ENCODE measurements at places on chromosomes 2 and 18.

- DNase-seq, result no peak
Measured at GRCh38 chr2:98294711-98295110, 51.5 kb upstream of the CNGA3 start.

DNA sequence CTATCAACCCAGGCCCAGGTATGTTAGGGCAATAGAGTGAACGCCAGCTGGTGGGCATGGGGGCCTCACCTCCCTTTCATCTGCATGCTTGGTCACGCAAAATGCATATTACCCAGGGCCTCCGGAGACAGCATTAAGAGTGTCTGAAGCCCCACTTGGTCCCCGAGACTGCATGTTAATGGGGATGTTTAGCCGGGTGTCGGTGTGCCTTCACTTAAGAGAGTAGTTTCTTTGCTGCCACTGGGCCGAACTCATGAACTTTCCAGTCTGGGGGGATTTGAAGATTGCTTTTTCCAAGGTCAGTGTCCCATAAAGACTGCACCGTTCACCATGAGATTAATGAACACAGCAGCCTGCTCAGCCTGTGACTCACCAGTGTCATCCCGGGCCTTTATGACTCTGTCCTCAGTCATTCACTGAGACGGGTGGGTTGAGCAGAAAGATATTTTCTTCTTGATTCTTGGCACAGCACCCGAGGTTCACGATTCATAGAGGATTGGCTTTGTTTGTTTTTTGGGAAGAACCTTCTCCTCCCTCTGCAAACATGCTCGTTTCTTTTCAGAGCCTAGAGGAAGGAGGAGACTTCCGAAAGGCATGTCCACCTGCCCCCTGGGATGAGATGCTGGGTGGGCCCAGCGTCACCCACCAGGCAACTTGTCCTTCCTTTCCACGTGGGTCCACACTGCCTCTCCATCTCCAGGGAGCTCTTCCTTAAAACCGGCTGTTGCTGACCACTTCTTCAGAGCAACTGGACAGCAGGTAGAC lies 199.1 kb downstream of the GLI2 start:
- DNase-seq, result no peak

DNA sequence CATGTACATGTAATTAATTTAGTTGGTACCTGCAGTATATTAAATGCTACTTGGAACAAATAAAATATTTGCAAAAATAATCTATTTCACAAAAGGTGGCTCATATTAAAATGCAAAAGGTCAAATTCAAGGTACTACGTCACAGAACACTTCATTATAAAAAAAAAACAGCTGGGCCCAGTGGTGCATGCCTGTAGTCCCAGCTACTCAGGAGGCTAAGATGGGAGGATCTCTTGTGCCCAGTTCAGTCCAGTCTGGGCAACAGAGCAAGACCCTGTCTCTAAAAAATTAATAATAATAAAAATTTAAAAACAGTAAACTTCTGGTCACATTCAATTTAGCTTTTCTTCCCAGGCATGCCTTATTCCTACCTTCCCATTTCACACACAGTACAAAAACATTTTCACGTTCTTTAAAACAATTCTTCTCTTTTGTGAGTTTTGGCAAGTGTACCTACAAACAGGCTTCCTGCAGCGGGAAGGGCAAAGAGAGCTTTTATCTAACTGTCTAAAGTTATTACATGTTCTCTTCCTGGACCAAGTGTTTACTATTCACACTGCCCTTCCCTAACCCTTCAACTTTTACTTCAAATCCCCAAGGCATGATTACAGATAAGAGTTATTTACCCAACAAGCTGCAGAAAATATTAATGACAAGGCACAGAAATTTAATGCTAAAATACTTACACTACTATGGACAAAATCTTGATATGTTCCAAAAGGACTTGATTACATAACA lies 10.7 kb downstream of the BAZ2B start:
- no peak for DNase-seq

DNA sequence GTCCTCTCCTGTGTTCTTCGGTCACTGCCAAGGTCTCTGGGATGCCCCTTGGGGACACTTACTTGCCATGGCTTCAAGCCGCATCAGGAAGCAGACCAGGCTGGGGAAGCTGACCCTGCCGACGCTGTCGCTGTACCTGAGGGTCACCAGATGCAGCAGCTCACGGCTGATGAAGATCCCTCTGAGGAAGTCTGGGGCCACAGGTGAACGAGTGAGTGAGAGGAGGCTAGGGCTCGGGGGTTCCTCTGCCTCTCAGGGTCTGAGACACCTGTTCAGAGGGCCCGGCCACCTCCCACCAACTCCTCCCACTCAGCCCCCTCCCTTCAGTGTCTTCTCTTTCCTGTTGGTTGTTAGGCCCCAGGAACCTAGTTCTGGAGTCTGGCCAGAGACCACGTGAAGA lies 74.9 kb downstream of the CAPN13 start:
- no peak for DNase-seq

GRCh38 chr2:226031647-226032501 lies 632.4 kb downstream of the NYAP2 start:
- no peak for DNase-seq

DNA sequence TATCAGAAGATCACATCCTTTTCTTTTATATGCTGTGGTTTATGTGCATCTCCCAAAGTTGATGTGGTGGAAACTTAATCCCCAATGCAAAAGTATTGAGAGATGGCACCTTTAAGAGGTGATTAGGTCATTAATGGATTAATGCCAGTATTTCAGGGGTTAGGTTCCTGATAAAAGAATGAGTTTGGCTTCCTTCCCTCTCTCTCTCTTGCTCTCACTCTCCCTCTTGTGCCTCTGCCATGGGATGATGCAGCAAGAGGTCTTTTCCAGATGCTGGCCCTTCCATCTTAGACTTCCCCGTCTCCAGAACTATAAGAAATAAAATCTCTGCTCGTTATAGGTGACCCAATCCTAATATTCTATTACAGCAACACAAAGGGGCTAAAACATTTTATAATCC lies 85.0 kb downstream of the TTC27 start:
- DNase-seq, result no peak

- no peak for DNase-seq
Measured at GRCh38 chr2:236587861-236588815, 18.5 kb downstream of the ACKR3 start.

DNA sequence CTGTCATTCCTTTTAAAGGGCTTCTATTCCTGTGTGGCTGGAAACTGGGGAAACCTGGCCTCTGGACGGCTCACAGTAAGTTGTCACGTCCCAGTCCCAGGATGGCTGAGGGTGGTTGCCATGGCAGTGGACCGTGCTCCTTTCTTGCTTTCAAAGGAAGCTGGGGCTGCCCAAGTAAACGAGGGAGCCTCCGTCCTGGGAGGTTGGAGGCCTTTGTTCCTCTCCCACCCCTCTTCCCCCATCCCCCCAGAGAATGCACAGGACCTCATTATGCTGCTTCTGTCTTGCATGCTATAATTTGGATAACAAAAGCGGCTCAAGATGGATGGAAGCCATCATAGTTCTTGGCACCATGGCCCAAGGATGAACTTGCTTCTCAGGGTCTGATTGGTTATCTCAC lies 325.5 kb upstream of the HS6ST1 start:
- DNase-seq, result no peak

DNA sequence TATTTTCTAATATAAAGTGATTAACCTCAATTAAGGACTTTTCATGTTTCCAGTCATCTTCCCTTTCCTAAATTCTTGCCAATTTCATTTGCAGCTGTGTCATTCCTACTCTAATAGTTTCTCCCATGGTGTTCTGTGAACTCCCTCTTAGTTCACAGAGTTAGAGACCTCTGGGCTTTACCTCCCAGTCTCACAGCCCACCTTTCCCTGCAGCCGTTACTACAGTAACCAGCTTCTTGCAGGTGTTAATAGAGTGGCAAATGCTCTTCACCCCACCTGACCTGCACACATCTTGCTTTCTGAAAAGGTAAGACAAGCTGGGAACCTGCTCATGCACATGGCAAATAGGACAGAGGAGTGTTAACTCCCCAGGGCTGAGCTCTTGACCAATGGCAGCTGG lies 250.1 kb downstream of the FBXO15 start:
- no peak for DNase-seq

- no peak for DNase-seq
Measured at GRCh38 chr18:22314001-22314400, 103.7 kb downstream of the CTAGE1 start.

GRCh38 chr2:158781353-158781961 lies 13.7 kb upstream of the DAPL1 start:
- DNase-seq, result no peak

DNA sequence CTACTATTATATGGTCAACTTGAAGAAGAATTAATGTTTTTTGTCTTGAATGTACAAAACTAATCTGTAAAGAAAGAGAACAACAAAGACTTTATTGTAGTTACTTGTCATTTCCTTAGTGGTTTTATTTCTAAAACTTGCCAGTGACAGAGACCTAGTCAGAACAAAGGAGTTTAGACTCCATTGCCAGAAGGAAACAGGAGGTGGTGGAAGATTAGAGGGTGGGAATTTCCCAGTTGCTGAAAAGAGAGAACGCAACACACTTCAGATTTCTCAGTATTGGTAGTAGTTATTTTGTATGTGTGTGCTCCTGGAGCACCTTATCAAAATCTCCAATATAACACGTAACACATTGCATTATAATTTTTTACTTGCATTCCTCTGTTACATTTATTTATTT lies 81.4 kb downstream of the CDCA7 start:
- no peak for DNase-seq

GRCh38 chr18:24990671-24991134 lies 361.3 kb downstream of the ZNF521 start:
- no peak for DNase-seq

DNA sequence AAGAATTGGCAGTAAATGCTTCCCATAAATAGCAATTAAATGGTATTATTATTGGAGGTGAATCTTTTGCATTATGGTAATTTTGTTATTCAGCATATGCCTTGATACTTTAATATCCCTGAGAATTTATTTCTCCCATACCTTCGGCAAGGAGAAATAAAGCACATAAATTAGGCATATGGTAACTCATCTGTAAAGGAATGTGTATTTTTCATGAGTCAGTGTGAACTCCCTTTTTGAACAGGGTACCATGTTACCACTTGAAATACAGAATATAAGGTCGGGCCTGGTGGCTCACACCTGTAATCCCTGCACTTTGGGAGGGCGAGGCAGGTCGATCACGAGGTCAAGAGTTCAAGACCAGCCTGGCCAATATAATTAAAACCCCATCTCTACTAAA lies 18.4 kb downstream of the METTL21A start:
- no peak for DNase-seq

DNA sequence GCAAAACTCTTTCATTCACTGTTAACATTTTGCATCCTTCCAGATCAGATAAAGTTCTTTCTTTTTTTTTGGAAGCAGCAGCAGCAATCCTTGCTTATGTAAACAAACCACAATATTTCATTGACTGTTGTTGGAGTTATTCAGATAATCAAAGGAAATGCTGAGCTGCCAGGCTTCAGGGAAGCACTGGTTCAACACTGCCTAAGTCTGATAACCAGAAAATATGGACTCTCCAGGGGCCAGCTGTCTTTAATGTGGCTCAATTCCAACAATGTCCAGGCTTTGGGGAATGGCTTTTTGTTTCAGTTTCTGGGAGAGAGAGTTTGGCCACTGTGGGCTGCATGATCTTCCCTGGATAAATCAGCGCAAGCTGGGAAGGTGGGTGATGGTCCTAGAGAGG lies 354.3 kb downstream of the AKAIN1 start:
- DNase-seq, result no peak

DNA sequence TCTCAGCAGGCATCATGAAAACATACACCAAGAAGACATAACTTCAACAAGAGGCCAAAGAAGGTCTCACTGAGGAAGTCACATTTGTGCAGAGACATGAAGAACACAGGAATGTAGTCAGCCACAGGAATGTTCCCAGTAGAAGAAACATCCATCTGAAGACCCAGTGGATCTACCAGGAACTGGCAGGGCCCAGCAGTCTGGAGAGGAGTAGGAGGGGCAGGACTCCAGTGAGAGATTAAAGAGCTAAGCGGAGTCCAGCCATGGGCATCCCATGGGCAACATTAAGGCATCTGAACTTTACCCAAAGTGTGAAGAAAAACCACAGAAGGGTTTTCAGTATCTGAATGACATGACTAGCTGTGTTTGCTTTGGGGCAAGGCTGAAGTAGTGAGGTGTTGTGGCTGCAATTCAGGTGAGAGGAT lies 103.1 kb downstream of the UPP2 start:
- DNase-seq, result no peak

DNA sequence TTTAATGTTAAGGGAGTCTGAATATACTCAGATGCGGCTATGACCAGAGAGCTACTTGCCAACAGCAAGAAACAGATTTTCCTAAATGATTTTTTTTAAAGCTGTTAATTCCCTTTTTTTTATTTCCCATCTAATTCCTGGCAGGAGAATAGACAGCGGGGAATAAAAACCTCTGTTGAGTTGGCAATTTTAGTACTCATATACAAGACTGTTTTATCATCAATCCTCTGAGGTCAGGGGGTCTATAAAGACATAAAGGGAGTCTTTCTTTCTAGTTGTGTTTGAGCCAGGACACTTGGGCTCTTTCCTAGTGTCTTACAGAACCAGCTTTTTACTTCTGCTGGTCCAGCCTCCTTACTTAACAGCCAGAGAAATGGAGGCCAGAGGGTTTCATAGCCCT lies 29.4 kb downstream of the MAIP1 start:
- DNase-seq, result no peak

DNA sequence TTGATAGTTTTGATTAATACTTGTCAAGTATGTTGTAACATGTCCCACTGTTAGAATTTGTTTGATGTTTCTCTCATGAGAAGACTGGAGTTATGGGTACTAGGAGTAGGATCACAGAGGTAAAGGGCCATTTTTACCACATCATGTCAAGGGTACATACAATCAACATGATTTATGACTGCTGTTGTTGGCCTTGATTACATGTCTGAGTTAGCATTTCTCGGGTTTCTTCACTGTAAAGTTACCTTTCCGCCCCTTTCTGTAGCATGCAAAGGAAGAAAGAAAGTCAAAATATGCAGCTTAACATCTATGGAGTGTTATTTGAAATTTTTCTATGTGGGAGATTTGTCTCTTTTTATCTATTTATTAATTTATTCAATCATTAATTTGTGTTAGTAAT lies 1456.4 kb downstream of the SUCLG1 start:
- no peak for DNase-seq

GRCh38 chr18:24660956-24661355 lies 200.5 kb downstream of the HRH4 start:
- DNase-seq, result no peak

DNA sequence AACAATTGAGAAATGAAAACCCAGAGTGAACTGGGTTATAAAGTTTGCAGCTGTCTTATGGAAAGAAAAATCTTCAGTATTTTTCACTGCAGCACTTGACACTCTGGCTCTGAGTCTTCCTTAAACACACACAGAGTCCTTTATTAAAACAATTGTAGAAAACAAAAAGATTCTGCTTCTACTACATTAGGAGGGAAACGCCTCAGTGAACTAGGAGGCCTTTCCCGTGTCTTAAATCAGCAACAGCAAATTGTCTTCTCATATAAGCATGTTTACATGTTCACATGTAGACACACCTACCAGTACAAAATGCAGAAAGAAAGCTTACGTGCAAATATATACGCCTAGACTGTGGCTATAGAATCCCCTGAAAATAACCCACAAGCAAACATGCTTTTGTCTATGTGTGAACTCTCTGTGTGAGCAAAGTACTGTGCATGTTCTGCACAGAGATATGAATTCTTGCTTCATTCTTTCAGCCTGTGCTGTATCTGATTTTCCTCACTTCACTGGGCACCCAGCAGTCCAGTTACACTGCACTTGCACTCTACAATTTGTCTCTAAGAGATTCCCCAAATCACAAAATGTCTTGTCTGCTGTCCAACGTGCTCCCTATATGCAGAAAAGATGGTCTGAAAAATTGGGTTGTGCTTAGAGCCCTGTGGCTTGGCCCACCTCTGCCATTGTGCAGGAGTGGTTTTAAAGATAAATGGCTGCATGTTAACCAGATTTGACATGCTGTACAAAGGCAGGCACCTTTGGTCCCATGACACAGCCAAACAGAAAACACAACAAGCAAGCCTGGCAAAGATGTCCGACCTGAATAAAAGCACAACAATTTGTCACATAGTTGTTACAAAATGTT lies 24.5 kb downstream of the ZEB2 start:
- no peak for DNase-seq

All from T-cell (primary cell).